ENCODE measurements at places on chromosomes 2 and 18.

DNA sequence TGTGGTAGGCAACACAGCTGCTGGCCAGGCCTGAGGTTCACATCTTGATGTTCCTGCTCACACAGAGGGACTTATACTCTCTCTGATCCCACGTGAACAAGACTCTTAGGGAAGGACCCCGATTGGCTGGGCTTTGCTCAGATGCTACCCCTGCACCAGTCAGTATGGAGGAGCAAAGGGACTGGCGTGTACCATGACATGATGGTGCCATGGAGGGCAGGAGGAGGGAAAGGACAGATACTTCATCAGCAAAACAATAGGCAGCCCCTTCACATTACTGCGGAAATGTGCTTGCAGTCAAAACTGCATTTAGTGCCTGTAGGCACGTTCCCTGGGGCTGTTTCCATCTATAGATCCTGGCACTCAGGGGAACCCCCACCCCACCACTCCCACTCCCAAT, 42.7 kb downstream of the ZFP36L2 start:
- DNase-seq = no peak

DNA sequence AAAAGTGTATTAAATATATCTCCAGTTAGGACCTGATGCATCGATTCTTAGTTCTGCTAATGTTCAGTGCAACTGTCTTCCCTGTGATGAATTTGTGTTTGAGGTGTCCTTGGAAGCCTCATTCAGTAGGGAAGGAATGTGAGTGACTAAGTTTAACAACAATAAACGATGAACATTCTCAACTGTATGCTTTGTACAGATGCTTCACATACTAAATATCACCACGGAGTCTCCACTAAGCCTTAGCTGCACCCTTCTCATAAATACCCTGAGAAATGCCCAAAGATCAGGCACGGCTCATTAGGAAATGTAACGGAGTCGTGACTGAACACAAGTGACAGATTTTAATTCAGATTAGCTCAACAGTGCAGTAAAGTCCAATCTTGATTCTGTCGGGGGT, 24.4 kb upstream of the AGFG1 start:
- no peak for DNase-seq

DNA sequence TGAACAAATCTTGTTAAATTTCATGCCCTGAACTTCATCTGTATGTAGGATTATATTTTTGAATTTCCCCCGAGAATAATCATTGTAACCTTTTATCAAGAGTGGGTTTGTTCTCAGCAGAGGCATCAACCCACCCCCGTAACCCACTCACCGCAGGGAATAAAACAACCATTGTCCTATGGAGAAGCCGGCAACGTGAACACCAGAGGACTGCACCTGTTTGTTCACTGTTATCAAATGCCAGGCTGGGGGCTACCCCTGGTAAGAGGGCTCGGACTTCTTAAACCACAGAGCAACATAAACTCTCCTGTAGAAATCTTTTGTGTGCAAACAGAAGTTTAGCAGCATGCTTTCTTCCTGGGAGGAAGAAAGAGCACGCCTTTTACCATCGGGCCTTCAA, 610.4 kb downstream of the ERBB4 start:
- no peak for DNase-seq

GRCh38 chr2:72104821-72105588, 42.7 kb downstream of the CYP26B1 start:
- no peak for DNase-seq

GRCh38 chr2:95262896-95263542, 11.2 kb upstream of the PROM2 start:
- no peak for DNase-seq

- DNase-seq = no peak
Observed at GRCh38 chr2:221551864-221552263, 20.2 kb downstream of the EPHA4 start.

DNA sequence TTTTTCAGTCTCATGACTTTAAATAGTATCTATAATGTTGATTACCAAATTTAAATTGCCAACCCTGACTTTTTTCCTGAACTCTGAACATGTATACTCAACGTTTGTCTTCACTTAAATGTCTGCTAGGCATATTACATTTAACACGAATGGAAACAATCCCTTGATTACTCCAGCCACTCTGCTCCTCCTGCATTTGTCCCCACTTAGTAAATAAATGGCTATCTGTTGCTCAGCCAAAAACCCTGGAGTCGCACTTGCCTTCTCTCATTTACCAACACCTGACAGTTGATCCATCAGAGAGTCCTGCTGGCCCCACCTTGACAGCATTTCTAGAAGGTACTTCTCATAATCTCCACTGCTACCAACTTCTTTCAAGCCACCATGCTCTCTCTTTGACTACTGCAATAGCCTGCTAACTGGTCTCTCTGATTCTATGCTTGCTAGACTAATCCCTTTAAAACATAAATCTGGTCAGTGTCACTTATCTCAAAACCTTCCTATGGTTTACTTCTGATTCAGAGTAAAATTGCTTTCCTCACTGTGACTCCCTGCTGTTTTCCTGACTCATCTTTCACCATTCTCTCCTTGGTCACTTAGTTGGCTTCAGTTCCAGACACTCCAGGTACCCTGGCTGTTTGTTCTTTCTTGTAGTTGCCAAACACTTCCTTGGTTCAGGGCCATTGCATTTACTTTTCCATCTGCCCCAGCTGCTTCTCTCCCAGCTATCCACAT, 31.9 kb downstream of the SPAG16 start:
- no peak for DNase-seq

GRCh38 chr2:42108852-42109251, 60.3 kb upstream of the EML4 start:
- DNase-seq = no peak

DNA sequence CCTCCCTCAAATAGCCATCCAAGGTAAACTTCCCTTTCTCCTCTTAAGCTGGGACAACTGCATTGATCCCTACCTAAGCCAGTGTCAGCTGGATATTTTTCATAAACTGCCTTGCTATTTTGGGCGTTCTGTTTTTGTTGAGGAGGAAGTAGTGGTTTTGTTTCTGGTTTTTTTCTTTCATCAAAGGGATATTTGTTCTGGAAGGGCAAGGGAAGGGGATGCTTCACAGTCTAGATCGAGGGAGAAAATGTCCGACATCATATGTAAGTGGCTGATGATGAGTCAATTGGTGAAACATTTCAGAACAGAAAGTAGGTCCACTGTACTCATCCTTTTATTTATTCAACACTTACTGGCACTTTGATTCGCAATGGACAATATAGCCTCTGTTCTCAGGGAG, 31.0 kb downstream of the TANC1 start:
- DNase-seq = no peak

DNA sequence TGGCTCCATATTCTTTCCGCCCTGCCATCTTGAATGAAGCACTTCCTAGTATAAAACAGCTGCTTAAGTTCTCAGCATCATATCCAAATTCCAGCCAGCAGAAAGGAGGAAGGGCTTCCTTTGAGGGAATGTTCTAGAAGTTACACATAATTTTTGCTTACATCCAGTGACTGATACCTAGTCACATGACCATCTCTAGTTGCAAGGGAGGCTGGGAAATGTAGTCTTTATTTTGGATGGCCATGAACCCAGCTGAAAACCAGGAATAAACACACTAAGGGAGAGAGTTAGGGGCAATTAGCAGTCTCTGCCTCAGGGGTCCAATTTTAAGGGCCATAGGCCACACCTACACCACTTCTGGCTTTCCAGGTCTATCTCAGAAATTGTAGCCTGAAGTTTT, 57.8 kb upstream of the LMAN1 start:
- no peak for DNase-seq

DNA sequence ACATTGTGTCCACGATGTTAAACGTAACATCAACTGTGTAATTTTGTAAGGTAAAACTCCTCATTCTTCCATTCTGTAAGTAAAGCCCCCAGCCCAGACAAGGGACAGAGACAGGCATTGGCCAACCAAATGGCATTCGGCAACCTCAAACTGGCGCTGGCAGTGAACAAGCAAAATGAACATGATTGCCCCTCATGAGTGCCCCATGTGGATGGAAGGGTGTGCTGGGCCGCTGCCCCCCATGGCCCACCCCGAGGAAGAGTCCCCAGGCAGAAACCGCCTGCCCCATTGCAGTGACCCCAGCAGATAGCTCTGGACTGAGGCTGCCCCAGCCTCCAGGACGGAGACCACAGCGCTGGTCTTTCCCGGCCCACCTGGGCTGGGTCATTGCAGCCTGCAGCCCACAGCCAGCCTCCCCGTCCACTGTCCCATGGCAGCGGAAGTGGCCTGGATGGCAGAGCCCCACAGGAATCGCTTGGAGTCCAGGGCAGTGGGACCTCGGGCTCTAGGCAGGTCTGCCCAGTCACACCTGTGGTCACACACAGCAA, 220.2 kb downstream of the HDAC4 start:
- no peak for DNase-seq

DNA sequence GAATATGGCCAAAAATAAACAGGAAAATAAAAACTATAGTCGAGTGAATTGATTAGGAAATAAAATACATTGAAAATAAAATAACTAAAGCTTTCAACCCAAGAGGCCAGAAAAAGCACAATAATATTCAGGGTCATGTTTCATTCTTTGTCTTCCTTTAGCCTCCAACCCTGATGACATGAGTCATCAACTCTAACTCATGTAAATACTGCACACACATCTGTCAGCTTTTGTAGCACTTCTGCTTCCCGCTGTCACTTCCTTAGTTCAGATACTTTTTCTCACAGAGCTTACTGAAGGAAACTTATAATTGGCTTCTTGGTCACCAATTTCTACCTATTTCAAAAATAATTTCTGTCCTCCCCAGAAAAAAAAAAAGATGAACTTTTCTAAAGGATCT, 112.8 kb downstream of the UPP2 start:
- DNase-seq = no peak

GRCh38 chr18:58619596-58619930, 9.3 kb downstream of the ALPK2 start:
- DNase-seq = no peak

DNA sequence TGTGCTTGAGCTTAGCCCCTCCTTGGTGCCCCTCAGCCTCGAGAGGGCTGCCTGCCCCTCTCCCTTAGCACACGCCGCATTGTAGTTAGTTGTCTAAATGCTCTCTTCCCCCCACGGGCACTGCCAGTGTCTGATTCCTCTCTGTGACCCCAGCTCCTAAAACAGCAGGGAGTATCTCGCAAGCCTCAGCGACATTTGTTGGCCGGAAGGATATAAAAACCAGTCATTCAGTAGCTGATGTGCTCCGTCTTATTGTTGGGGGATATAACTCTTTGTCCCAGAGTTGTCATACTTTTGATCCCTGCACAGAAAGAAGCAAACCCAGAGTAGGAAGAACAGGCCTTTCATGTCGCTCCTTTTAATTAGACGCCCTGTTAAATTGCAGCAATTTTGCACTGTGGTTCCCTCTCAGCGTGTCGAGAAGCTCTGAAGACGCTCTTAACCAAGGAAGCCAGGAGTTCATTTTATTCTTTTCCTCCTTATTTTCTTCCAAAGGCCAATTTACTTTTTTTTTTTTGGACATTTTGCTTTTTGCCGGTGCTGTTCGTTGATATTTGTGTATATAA, 201.8 kb downstream of the KLHL29 start:
- no peak for DNase-seq

- no peak for DNase-seq
Observed at GRCh38 chr18:36188916-36189315, 1.6 kb downstream of the MOCOS start.

GRCh38 chr2:174827371-174828369, 63.4 kb upstream of the CHRNA1 start:
- no peak for DNase-seq

DNA sequence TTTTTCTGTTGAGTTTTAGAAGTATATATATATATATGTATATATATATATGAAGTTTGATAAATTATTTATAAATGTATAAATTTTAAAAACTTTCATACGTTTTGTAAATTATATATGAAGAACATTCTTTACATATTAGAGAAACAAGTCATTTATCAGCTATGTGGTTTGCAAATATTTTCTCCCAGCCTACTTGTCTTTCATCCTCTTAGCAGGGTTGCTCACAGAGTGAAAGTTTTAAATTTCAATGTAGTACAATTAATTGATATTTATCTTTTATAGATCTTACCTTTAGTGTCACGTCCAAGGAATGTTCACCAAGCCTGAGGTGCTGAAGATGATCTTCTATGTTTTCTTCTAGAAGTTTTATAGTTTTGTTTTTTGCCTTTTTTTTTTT, 78.3 kb upstream of the HS6ST1 start:
- DNase-seq = no peak

DNA sequence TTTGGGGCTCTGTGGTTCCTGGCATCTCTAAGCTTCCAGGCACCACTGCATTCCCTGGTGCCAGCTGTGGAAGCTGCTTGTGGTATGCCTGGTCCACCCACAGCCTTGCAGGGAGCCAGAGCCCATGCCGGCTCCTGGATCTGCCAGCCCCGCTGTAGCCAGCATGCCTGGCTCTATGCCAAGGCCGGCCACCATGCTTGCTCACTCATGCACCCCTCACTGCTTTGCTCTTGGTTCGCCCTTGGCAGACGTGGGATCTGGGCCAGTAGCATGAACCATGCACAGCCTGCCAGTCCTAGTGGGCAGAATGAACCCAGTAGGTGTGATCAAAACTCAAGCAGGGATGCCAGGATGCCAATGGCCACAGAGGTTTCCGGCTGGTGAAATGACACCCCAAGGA, 634.2 kb upstream of the TMEFF2 start:
- no peak for DNase-seq

DNA sequence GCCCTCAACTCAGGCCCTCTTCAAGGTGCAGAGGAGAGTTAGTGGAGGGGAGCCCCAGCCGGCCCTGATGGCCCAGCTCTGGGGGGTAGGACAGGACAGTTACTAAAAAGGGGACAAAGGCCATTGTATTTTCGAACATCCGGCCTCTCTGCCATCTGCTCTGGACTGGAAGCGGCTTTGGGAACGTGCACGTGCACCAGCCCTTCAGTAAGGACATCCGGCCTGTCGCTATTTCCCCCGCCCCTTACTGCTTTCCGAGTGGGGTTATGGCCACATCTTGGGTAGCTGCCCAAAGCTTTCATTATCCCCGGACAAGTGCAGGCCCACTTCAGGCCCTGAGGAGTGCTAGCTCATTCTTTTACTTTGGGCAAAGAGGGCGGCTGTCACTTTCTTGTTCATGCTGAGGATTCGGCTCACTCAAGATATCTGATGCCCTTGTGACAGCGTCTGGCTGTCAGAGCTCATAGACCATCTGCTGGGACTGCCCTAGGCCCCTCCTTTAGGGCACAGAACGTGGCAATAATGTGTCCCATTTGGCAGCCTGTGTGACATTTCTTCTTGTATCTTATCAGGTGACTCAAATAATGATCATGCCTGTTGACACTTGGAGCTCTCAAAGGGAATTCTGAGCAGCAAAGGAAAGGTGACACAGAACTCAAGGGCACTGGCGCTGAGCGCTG, 17.5 kb downstream of the SLC4A3 start:
- DNase-seq = no peak

- no peak for DNase-seq
Observed at GRCh38 chr18:32804134-32804888, 31.5 kb upstream of the KLHL14 start.

GRCh38 chr2:218329826-218330593, 26.6 kb upstream of the CATIP start:
- no peak for DNase-seq

GRCh38 chr2:228157841-228158240, 23.6 kb downstream of the SPHKAP start:
- no peak for DNase-seq

GRCh38 chr2:155391613-155392130, 693.2 kb downstream of the KCNJ3 start:
- DNase-seq = no peak

- no peak for DNase-seq
Observed at GRCh38 chr2:85830645-85831044, 58.1 kb downstream of the ST3GAL5 start.
